ENCODE measurements at places on chromosomes 13 and 19.

DNA sequence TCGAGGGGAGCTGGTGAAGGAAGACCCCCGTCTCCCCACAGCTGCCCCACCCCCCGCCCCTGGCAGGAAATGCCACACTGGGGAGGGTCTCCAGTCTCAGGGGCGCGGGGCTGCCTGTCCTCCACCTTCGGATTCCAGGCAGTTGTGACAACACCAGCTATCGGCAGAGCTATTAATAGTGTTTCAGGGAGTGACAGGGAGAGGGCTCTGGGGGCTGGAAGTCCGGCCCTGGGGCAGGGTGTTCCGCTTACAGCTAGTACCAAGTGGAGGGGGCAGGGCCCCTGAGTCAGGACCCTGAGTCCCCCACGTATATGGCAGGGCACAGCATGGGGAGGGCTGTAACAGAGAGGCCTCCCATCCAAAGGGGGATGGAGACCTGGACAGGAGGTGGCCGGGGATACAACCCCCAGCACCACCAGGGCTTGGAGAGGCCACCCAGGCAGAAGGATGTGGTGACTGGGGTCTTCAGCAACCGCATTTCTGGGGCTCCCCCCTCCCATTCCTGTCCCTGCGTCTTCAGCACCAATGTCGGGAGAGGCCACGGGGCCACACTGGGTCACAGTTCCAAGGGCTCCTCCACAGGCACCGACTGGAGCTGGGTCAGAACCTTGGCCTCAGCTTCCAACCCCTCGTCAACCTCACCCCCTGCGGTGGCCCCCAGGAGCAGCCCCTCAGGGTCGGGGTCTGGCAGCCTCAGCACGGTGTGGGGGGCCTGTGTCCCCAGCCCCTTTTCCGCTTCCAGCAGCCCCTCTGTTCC lies 3.9 kb downstream of the SIX5 start:
- no peak for DNase-seq

DNA sequence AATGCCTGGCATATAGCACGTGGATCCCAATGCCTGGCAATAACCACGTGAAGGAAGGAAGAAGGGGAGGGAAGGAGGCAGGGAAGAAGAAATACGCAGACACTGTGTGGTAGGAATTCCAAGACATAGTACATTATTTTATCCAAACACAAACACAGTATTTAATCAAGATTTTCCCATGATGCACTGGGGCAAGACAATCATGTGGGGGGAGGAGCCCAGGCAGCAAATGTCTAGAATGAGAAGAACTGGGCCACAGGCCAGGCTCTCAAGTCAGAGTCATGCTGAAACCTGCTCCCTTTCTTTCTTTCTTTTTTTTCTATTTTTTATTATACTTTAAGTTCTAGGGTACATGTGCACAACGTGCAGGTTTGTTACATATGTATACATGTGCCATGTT lies 717.9 kb downstream of the UQCRFS1 start:
- no peak for DNase-seq

DNA sequence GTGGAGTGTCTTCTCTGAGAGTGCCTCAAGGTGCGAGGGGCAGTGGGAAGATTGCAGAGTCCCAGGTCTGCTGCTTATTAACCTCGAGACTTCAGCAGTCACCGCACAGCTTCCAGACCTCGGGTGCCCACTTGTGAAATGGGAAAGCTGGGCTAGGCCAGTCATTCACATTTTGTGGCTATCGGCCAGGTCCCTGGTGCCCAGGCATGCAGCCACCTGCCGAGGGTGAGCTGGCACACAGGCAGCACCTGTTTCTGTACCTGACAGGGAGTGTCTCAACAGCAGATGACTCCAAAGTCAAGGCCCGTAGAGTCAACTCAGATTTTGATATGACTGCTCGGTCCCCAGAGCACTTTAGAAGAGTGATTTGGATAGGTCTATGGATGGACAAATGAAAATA lies 21.9 kb downstream of the UQCRFS1 start:
- DNase-seq = no peak

GRCh38 chr19:7863157-7863970 lies 10.8 kb downstream of the PRR36 start:
- DNase-seq = no peak

DNA sequence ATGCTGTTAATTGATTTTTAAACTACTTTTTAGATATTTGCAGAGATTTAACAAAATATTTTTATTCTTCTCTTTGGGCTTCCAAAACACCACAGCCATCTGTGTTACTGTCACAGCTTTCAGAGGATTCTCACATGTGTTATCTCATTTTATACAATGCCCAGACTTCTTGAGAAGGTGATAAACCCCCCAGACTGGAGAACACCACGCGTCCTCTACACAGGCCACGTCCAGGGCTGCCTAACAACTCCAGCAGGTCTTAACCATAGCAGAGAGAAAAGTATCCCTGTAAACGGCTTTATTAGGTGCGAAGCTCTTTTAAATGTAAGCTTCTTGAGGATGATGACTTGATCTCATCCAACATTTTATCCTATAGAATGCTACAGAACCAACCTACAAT lies 2.0 kb downstream of the GPR183 start:
- no peak for DNase-seq

- no peak for DNase-seq
Observed at GRCh38 chr19:34495416-34495815, 13.9 kb downstream of the WTIP start.

DNA sequence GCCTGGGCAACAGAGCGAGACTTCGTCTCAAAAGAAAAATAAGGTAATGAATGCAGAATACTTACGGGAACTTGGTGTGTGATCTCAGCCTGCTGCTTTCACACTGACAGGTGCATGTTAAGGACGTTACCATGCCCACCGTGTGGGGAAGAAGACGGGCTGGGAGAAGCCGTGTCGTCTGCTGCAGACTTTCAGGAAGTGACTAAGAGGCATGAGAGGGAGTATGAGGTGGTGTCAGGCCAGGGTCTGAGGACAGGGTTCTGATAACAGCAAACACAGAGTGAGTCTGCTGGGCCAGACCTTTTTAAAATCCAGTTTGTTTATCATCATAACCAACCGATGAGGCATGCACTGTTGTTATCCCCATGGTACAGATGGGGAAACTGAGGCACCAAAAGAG lies 13.6 kb upstream of the GALP start:
- DNase-seq = no peak

GRCh38 chr13:79435561-79435990 lies 29.5 kb upstream of the RBM26 start:
- no peak for DNase-seq

GRCh38 chr13:48437371-48437770 lies 24.5 kb upstream of the LPAR6 start:
- no peak for DNase-seq

- no peak for DNase-seq
Observed at GRCh38 chr13:110589793-110590390, 25.5 kb upstream of the NAXD start.

DNA sequence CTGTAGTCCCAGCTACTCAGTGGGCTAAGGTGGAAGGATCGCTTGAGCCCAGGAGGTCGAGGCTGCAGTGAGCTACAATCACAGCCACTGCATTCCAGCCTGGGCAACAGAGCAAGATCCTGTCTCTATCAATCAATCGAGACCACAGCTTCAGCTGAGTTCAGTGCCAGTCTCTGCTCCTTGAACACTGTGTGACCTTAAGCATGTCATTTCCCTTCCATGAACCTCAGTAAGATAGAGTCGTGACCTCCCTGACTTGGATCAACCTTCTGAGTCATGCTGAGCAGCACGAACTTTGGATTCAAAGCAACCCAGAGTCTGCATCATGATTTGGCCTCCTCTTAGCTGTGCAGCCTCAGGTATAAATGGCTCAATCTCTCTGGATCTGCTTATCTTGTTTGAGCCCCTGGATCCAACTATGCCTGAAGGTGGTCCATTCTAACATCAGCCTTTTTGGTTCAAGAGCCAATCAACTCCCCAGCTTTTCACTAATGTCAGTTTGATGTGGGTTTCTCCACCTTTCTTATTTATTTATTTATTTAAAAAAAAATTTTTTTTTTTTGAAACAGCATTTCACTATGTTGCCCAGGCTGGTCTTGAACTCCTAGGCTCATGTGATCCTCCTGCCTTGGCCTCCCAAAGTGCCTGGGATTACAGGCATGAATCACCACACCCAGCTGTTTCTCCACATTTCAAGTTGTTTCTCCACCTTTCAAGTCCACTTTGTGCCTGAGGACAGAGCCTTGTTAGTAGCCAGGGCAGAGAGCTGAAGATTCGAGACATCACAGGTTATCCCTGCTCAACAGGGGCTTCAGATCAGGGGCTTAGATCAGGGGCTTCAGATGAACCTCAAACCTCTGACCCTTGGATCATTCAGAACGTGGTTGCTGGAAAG lies 26.4 kb downstream of the PTPRS start:
- no peak for DNase-seq

Data from activated CD4-positive, CD25-positive, alpha-beta regulatory T cell (primary cell).